ENCODE measurements at places on chromosomes 12 and 14.

DNA sequence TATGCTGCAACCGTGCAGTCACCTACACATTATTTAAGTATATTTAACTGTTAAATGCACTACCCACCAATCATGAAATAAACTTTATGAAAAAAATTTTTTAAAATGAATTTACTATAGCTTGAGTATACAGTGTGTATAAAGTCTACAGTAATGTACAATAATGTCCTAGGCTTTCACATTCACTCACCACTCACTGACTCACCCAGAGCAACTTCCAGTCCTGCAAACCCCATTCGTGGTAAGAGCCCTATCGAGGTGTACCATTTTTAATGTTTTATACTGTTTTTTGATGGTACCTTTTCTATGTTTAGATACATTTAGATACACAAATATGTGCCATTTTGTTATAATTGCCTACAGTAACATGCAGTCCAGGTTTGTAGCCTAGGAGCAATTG is 48.1 kb downstream of the KLRG1 start:
- no peak for DNase-seq

DNA sequence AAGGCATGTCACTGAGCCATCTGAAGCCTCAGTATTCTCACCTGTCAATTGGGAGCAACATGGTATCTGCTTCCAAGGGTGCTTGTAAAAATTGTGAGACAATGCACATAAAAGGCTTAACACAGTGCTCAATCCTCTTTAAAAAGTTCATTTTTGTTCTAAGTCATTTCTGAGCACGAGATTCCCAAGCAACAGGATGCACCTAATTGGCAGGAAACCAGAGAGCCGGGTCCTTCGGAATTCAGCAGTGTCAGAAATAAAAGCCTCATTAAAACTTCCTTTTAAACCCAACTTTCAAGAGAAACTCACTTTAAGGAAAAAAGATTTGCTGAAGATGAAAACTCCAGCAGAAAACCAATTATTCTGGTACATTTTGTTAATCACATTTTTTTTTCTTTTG is 112.4 kb upstream of the NOS1 start:
- DNase-seq = no peak

DNA sequence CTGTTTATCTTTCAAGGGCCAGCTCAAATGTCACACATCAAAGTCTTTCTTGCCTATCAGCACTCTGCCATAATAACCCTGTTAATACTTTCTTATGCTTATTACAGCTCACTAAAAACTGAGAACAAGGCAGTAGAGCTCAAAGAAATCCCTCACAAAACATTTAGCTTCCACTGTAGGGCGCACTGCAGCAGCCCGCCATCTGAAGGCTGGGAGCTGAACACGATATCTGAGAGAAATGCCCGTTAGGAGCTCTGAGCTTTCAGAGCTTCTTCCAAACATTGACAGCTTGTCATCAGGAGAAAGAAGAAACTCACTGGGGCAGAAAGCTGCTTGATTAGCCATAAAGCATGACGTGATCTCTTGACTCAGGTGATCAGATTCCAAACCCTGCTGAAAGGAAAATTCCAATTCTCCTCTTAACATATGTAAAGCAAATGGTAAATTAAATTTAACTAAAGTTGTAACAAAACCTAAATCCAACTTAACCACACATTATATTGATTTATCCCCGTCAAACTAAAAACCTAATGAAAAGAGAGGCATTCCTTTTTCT is 175.7 kb downstream of the C12orf50 start:
- no peak for DNase-seq

DNA sequence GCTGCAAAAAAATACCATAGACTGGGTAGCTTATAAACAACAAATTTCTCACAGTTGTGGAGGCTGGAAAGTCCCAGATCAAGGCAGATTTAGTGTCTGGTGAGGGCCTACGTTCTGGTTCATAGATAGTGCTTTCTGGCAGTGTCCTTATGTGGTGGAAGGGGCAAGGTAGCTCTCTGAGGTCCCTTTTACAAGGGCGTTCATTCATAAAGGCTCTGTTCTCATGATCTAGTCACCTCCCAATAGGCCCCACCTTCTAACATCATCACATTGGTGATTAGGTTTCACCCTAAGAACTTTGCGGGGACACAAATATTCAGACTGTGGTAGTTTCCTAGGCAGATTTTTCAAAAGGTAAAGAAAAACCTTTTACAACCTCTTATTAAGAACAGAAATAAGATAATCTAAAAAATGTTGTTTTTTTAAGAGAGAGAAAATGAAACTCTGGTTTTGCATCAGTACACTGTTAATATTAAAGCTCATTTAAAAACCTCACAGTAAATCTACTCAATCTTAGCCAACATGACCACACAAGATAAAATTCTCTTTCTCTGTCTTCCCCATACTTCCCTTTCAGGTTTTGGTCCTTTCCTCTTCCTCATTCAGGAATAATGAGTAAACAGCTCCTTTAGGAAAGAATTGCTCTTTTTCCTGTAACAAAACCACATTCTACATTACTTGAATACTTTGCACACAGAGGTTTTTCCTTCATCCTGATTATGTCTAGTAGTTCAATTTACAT is 117.5 kb downstream of the UNC79 start:
- DNase-seq = no peak

DNA sequence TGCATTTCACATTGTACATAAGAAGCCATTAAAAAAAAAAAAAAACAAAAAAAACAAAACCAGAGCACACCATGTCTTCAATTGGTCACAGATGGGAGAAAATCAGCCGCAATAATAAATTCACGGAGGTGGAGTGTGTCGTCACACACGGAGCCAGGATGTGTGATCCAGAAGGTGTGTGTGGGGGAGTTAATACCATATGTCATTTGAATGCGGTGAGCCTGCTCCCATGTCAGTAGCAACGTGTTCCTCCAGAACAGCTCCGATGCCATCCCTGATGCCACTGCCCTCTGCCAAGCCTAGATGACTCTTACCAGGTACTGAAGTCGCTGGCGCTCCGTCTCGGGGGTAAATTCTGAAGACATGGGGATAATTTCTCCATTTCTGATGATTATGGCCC is 197.8 kb downstream of the PPM1H start:
- DNase-seq = no peak

DNA sequence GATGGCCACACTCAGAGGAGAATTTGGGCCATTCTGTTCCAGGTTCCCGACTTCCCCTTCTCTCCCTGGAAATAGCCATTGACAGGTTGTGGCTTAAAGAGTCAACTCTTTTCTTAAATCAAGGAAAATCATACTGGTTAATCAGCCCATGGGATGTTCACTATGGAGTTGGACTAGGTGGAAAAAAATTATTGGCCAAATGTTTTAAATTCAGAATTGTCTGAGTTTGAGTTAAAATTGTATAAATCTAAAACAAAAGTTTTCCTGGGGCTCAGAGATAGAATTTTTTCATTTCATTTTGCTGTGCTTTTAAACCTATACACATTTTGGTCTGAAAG is 6.5 kb downstream of the ESRRB start:
- no peak for DNase-seq

GRCh38 chr14:104927432-104927816 is 2.7 kb downstream of the PLD4 start:
- DNase-seq = no peak

DNA sequence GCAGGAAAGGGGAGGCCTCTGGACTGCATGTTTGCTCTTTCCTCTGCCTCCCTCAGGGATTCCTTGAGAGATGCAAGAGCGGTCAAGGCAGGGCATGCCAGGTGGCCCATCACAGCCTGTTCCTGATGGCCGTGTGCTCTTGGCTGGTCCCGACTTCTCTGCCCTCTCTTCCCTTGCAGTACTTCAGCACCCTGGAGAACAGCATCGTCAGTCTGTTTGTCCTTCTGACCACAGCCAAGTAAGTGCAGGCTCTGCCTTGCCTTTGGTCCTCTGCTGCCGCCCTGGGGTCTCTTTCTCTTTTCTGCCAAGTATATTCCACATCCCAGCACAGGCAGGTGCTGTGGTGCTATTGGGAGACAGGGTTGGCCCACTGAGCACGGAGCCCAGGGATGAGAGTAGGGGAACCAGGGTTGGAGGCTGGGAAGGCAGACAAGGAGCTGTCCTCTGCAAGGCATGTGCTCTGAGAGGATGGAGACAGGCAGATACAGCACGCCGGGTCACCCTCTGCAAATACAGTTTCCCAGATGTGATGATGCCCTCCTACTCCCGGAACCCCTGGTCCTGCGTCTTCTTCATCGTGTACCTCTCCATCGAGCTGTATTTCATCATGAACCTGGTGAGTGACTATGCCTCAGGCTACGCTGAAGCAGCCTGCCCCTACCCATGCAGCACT is 51.9 kb downstream of the TPCN1 start:
- DNase-seq = no peak

Measured in HCT116 (cell line).